ENCODE measurements at places on chromosomes 12 and 14.

DNA sequence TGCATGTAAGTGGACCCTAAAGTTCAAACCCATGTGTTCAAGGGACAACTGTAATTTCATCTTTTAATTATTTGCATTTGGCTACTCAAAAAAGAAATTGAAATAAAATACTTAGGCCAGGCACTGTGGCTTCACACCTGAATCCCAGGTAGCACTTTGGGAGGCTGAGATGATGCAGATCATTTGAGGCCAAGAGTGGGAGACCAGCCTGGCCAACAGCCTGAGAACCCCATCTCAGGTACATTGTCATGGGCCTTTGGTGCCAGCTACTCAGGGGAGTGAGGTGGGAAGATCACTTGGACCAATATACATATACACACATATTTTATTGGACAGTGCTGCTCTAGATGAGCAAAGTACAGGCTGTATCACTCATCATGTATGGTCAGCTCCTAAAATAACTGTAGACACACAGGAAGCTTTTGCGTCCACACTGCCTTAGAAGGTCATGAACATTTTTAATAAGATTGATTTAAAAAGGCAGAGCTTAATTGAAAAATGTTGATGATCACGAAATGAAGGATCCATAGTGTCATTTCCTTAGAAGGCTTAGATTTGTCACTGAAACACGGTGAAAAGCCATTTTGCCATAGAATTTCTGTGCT is 2.5 kb upstream of the ZCCHC8 start:
- no peak for DNase-seq

GRCh38 chr14:37325332-37325731 is 127.6 kb downstream of the MIPOL1 start:
- no peak for DNase-seq

DNA sequence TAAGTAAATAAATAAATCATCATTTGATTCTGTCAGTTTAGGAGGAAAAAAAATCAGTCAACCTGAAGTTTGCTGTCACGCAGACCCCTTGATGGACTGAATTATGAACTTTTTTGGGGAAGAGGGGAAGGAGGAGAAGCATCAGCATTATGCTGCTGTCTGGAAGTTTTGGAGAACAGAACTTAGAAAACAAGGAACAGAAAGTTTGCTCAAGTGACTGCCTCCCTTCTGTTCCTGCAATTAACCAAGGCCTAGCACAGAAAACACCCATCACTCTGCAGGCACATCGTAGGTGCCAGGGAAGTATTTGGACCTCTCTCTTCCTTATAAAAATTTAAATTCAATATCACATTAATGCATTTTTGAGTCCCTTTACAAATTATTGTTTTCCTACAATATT is 283.8 kb downstream of the VRK1 start:
- no peak for DNase-seq

- DNase-seq = no peak
Measured at GRCh38 chr14:101409006-101409543, 152.2 kb upstream of the DIO3 start.

- DNase-seq = no peak
Measured at GRCh38 chr12:6088921-6089747, 35.3 kb downstream of the VWF start.

GRCh38 chr14:74255281-74255680 is 16.0 kb downstream of the VSX2 start:
- DNase-seq = no peak

Data from activated naive CD8-positive, alpha-beta T cell treated with anti-CD3 and anti-CD28 coated beads, Interleukin-2, amount 50 U/mL, for 16 hours (primary cell).